Inflammatory macrophage (primary cell): ENCODE measurements at places on chromosomes 5 and 9.

GRCh38 chr5:120567066-120567465 is 103.0 kb downstream of the PRR16 start:
- DNase-seq, result no peak

DNA sequence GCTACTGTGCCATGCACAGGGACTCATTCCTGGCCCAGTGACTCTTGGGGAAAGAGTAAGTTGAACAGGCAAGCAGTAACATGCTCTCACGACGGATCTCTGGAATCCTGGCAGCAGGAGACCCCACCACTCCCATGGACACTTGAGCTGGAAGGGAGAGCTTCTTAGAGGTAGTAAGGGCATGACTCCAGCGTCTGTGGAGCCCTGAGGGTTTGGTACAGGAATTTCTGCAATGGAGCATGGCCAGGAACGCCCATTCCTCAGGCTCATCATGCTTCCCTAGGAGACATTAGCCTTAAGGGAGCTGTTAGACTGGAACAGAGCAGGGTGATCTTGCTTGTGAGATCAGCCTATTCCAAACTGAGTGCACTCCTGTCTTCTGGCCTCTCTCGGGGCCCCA is 212.9 kb downstream of the MAT2B start:
- no peak for DNase-seq

GRCh38 chr5:169550227-169550626 is 33.3 kb upstream of the SPDL1 start:
- DNase-seq, result no peak

GRCh38 chr9:27150746-27151406 is 41.9 kb downstream of the TEK start:
- DNase-seq, result no peak

GRCh38 chr5:35384658-35385057 is 154.4 kb upstream of the PRLR start:
- no peak for DNase-seq

DNA sequence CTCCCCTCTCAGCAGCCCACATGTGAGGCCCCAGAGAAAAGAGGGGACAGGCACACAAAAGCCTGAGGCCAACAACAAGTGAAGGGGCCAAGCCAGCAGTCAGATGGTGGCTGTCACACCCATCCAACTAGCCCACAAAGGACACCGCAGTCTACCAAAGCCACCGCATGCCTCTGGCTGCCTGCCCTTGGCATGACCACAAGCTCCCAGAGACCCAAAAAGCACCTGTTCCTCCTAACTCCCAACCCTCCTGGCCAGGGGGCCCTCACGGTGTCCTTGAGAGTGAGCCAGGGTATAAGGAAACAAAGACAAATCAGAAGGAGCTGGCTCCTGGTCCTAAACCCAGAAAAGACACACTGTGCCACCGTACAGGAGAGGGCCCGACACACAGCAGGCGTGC is 77.8 kb upstream of the LRRTM2 start:
- DNase-seq, result no peak

DNA sequence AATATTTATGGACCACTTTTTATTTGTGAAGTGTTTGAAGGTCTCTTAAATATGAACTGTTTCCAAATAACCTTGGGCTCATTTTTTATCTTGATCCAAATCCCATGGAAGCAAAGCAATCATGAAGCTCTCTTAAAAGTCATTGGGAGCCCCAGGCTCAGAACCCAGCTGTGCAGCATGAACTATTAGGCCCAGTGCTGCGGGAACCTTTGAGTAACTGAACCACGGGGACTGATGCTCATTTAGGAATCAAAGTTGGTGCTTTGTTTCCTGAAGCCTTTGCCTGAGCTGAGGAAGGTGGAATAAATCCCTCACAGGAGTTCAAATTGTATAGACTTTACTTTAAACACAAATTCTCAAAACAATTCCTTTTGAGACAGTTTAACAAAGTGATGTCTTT is 27.8 kb downstream of the MAT2B start:
- no peak for DNase-seq

DNA sequence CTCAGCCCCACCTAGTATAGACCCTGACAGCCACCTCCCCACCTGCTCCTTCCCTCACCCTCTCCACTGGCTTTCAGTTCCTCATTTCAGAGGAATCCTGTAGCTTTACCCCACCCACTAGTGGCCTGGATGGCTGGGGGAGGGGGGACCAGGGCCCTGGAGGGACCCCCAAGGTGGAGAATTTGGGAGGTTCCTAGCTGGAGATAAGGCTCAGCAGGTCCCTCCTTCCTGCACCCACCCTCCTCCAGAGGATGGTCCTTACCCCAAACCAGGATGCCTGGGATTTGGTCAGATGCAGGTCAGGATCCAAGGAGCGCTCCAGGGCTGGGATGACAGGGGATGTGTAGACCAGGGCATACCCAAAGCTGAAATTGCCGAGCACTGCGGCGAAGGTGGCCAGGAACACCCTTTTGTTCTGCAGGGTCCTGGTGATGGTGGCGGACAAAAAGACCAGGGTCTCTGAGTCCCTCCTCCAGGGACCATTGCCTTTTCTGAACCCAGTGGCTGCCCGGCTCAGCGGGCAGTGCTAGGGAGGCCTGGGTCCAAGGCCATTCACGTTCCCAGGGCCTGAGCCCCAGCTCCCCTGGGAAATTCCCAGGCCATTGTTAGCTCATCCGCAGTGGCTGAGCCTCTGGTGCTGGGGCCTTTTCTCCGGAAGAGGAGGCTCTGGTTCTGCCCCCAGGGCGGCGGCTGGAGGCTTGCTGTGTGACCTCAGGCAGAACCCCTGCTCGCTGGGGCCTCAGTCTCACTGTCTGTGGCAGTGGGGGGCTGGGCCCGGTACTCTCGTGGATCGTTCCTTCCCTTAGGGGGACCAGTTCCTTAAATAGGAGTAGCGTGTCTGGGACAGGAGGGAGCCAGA is 678 bp downstream of the SLC2A6 start:
- DNase-seq, result peak; percentile 21

DNA sequence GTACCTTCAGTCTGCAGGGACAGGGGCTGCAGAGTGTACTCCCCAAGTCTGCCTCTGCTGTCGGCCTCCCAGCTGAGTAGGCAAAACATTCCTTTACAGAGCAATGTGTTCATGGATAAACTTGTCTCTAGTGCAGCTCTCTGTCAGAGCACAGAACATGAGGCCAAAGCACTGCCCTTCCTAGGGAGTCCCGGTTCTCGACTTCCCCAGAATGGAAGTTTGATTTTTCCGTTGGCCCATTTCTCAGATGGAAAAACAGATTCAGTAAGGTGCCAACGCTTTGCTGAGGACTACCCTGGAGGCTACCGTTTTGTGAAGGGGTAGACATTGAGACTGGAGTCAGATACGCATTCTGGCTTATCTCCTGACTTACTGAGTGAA is 422 bp upstream of the TRIM32 start:
- DNase-seq, result no peak

DNA sequence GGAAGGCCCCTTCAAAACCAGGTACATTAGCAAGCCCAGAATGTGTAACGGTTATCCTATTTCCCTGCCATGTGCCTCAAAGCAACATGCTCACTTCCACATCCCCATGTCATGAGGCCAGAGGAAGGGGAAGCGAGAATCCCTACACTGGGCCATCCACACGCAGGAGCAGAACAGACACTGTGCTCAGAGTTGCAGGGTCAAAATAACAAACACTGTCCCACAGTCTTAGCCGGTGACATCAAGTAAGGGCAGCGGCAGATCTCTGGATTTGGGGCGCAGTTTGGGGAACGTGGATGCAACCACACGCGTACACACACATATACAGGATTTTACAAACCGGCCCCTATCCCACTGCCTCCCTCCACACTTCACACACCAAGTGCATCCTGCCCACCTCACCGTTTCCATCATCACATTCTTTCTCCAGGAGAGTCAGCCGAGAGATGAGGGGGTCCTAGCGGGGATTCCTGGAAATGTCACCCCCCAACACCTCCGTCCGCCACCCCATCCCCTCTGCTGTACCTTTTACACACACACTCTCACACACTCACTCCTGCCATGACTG is 776 bp downstream of the APBA1 start:
- peak; percentile 69 for DNase-seq

DNA sequence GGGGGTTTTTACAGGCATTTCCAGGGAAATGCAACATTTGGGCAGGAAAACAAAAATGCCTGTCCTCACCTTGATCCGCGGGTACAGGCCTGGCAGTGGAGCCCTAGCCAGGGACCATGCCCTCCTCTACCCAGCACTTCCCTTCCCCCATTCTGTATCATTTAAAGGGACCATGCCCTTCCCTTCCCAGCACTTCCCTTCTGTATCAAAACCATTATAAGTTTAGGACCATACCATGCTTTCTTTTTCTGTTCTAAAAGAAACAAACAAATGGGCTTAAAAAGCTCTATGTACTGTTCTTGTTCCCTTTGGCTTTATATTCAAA is 166.9 kb upstream of the ZNF608 start:
- DNase-seq, result no peak

- no peak for DNase-seq
Measured at GRCh38 chr9:131668057-131668438, 71.8 kb downstream of the RAPGEF1 start.

DNA sequence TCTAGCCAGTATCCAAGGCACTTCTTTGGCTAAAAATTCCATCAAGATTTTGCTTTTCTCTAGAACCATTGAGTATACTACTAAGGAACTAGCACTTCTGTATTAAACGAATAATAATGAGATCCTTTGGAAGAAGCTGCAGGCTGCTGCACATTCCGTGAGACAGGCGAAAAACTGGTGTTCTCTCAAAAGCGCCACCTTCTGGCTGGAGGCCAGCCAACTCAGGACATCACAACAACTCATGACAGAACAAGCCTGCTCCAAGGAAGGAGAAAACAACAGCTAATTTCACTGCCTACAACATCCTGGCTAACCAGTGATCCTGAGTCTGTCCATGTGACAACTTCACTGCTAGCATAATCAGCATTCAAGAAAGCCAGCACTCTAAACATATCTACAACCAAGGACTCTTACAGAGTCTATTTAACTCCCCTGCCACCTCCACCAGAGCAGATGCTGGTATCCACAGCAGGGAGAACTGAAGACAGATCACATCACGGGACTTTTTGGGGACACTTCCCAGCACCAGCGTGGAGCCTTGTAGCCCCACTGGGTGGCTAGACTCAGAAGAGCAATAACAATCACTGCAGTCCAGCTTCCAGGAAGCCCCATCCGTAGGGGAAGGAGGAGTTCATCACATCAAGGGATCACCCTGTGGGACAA is 150.5 kb downstream of the YTHDC2 start:
- peak; percentile 52 for DNase-seq

DNA sequence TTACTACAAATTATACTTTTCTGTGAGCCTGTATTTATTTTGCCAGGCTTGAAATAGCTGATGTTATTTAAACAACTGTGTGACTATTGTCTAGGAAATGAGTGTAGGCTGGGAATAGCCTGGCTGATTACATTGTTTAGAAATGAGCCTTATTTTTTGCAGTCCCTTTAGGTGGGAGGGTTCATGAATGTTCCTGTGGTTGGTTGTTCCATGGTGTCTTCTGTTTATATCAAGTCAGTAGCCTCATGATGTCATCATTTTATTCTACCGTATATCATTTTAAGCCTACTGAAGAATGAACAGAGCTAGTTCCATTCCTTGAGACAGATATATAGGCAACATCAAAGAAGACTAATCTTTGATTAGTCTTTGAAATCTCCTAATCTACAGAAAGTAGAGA is 53.1 kb downstream of the MAP1B start:
- DNase-seq, result no peak

DNA sequence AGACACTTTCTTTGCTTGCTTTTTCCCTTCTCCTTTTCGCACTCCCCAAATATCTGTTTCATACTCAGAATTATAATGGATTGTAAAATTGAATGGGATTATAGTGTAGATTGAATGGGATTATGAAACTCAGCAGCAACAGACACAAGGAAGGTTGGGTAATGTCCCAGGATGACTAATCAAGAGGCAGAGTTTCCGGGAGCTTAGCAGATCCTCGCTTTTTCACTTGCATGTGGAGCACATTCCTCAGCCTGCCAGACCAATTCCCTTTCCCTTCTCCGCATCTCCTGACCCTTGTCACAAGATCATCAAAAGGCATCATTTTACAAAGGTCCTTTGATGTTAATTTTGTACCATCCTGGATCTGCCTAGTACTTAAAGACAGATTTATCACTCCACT is 55.1 kb upstream of the SLC1A1 start:
- DNase-seq, result peak; percentile 2

DNA sequence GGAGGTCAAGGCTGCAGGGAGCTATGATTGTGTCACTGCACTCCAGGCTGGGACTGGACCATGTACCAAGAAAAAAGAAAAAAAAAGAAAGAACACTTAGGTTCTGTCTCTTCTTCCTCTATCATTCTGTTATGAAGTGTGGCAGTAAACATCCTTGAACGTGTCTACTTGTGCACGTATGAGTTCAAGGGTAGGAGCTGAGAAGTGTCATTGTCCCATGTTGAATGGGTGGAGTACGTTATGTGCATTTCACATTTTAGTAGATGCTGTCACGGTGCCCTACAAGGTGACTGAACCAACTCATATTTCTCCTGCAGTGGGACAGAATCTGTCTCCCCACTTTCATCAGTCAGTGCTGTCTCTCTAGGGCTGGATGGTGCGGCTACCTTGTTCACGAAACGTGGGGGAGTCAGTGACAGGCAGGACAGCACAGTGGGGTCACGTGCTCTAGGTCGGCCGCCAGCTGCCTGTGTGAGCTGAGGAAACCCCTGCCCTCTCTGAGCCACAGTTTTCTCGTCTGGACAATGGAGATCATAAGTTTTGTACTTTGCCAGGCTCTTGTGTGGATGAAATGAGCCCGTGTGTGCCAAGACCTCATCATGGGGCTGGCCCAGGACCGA is 47.2 kb downstream of the GTF3C4 start:
- DNase-seq, result no peak

DNA sequence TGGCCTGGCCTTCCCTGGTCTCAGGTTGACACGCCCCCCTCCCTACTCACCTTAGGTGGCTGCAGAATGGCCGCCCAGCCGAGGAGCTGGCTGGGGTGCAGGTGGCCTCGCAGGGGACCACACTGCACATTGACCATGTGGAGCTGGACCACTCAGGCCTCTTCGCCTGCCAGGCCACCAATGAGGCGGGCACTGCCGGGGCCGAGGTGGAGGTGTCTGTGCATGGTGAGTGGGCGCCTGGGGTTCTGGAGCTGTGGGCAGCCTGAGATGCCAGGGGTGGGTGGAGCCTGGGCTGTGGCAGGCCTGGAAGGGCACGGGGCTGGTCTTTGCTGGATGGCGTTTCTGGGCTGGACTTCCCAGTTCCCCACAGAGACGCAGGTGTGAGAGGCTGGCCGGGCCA is 88.7 kb upstream of the ASS1 start:
- no peak for DNase-seq

GRCh38 chr9:93256878-93257807 is 73.2 kb downstream of the WNK2 start:
- DNase-seq, result no peak

GRCh38 chr5:105836268-105836667 is 1834.5 kb downstream of the EFNA5 start:
- DNase-seq, result no peak

GRCh38 chr5:101505891-101506570 is 602.9 kb upstream of the ST8SIA4 start:
- DNase-seq, result no peak

DNA sequence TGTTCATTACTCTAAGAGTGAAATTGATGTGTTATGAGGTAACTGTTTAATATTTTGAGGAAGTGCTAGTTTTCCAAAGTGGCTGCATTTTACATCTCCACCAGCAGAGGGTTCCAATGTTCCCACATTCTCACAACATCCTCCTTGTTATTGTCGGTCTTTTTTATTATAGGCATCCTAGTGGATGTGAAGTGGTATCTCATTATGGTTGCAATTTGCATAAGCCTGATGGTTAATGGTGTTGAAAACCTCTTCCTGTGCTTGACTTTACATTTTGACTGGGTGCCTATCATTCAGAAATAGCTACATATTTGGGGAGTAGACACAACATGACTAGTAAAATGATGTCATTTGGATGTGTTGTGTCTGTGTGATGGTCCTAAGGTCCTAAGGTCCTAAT is 143.6 kb downstream of the MRPS30 start:
- peak; percentile 52 for DNase-seq

- no peak for DNase-seq
Measured at GRCh38 chr5:32100230-32100629, 73.9 kb downstream of the GOLPH3 start.
